Frontal cortex (tissue), 4 donors: ENCODE measurements at places on chromosomes 5 and 9.

- no peak for DNase-seq
Observed at GRCh38 chr9:23571414-23572104, 254.5 kb downstream of the ELAVL2 start.

GRCh38 chr5:37787742-37788141, 52.1 kb downstream of the GDNF start:
- no peak for DNase-seq

DNA sequence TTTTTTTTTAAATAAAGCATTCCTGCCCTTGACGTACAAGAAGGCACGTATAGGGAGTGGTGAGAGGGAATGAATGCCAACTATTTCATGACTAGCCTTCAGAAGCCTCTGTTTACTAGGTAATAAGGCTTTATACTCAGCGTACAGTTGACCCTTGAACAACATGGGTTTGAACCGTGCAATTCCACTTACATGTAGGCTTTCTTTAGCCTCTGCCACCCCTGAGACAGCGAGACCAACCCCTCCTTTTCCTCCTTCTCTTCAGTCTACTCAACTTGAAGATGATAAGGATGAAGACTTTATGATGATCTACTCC, 22.5 kb downstream of the CDC42SE2 start:
- DNase-seq = no peak

DNA sequence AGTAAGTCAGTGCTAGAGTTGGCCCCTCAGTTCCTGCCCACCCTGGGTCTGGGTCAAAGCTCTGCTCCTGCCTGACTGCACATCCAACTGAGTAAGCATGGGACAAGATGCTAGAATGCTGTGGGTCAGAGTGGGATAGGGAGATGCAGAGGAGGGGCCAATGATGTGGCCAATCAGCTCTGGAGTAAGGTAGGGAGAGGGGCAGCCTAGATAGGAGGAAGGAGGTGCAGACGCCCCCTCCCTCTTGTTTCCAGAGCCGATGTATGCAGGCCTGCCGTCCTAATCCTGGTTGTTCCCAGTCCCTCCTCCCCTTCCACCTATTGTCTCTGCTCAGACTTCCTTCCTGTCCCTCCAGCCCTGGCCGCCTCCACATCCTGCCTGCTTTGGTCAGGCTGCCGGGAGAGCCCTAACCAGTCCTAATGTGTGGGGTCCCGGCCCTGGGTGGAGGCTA, 1.3 kb downstream of the ARAP3 start:
- DNase-seq = no peak

- no peak for DNase-seq
Observed at GRCh38 chr9:135752281-135753204, 50.6 kb downstream of the KCNT1 start.

DNA sequence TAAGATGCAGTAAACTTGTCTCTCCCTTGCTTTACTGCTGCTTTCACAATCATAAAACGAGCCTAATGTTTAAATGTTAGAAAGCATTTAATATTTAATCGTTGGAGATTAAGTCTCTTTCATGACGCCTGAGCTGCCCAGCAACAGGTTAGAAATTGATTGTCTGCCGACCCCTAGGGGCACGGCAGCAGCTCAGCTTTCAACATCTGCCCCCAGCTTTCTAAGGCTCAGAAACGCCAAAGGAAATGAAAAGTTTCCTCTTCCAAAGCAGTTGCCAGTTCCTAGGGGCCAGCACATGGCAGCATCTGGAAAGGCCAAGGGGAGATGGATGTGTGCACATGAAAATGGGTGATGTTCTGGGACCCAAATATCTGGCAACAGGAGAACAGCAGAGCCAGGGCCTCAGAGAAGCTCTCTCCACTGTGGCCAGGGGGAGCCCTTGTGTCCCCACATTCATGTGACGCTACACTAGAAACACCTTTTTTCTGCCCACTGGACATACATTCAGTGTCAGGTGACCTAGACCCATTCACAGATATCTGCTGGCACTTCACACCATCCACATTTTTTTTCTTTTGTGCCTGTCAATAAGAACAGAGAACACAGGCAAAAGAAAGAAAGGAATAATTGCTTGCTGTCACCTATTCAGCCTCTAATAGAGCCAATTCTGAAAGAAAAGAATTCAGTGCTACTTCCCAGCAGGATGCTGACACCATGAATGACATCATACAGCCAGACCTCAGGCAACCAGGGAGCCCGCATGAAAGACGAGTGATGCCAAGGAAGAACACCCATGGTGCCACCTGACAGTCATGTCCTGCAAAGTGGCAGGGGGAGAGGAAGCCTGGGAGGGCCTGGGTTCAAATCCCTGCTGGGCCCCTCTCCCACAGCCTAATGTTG, 205.0 kb upstream of the TAS2R1 start:
- no peak for DNase-seq

- no peak for DNase-seq
Observed at GRCh38 chr9:109254317-109254716, 66.5 kb downstream of the EPB41L4B start.

DNA sequence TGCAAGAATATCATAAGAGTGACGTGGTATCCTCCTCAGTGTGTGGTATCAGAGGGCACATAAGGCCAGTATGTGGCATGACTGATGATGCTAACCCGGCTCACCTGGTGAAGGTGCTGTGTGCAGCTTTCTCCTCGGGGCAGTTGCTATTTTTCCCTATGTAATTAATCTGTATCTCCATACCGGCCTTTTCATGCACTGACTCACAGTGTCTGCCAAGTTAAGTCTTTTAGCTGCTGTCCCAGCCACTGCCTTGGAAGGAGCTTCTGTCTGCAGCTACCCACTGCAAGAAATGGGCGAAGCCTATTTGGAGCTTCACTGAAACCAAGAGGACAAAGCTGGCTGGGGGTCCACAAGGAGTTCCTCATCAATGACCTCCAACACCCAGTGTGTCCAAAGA, 46.0 kb downstream of the NXNL2 start:
- DNase-seq = no peak

DNA sequence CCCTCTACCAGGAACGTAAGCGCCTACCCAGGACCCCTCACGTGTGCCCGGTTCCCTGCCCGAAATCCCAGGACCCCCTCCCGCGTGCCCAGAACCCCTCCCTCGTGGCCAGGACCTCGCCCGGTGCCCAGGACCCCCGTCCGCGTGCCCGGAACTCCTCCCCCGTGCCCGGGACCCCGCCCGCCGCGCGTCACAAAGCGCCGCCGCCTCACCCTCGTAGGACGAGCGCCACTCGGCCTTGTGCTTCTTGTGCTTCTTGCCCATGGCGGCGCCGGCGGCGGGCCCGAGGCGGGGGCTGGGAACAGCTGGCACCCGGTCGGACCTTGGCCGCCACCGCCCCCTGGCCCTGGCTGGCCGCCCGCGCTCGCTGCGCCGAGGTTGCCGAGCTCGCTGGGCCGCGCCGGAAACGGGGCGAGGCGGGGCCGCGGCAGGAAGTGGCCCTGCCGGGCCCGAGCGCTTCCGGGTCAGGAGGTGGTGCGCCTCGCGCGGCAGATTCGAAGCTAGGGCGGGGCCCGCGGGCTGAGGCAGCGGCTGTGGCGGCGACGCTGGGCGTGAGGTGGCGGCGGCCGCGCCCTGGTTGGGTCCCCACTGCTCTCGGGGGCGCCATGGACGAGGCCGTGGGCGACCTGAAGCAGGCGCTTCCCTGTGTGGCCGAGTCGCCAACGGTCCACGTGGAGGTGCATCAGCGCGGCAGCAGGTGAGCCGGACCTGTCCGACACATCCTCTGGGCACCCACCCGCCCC, at the start of the genes BRD9 and TRIP13:
Gene BRD9 (minus strand): TSS at position 408 of the 743 bp plus-strand sequence. CDS start 144 bp downstream, at position 264.
Gene TRIP13 (plus strand): TSS at position 491 of the 743 bp plus-strand sequence. CDS start 115 bp downstream, at position 606.
- peak; percentile 100 for DNase-seq

DNA sequence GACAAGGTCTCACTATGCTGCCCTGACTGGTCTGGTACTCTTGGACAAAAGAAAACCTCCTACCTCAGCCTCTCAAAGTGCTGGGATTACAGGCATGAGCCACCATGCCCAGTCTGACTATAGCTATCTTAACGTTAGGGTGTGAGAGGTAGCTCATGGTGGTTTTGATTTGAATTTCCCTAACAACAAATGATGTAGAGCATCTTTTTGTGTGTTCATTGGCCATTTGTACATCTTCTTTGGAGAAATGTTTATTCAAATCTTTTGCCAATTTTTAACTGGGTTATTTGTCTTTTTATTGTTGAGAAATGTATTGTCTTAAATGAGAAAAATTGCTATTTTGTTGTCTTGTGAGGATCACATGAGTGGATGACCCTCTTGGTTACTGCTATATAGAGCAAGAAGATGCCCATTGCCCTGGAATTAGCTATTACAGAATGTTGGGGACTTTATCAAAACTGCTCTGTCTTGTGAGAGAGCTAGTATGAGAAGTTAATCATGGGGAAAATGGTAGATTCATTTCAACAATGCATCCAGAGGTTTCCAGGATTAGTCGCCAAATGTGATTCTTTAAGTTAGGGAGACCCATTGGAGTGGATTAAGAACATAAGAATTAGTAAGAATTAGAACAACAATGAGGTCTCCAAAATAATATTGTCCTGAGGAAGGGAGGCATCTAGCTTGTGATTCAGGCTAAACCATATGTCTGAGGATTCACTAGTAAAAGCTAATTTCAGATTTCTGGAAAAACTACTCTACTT, 124.3 kb upstream of the MOCS2 start:
- DNase-seq = no peak

DNA sequence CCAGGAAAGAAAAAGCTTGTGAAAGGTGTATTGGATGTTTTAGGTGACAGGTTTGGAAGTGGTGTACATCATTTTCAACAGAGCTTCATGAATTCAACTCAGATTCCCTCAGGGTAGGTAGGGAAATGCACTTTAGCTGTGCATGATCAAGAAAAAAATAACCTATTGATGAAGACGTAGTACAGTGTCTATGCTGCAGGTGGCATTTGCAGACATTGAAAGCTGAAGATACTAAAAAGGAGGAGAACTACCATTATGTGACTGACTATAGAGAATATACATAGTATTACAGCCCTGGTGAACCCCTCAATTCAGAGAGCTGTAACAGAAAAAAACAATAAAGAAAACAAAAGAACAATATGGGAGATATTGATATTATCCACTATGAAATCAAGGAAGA, 2344.7 kb upstream of the ACO1 start:
- DNase-seq = no peak

DNA sequence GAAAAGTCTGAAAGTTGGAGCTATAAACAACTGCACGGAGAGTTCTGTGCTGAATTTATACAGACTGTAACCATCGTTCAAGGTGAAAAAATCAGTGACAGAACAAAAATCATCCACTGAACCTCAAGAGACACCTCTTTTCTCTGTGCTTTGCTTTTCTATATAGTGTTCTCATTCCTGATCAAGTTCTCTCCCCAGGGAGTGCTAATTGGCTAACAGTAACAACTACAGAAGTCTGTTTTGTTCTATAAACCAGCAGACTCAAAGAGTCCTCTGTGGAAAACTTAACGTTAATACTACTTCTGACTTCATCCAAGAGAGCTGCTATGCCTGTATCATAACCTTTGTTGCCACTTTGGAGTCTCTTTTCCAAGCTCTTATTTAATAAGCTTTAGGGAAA, 1388.3 kb upstream of the C9orf72 start:
- no peak for DNase-seq

GRCh38 chr9:112194969-112195431, 19.9 kb upstream of the SUSD1 start:
- DNase-seq = no peak

GRCh38 chr5:25579111-25579510, 934.3 kb upstream of the CDH10 start:
- no peak for DNase-seq

DNA sequence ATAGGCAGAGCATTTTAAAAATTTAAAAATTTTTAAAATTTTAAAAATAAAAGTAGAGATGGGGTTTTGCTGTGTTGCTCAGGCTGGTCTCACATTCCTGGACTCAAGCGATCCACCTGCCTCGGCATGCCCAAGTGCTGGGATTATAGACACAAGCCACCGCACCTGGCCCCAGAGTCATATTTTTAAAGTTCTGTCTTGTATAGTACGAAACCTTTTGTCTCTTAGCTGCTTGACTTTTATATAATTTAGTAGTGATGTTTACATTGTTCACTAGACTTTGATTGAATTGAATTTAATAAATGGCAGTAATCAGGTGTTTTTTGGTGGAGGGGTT, 31.0 kb downstream of the LRRTM2 start:
- no peak for DNase-seq

GRCh38 chr5:140005145-140005591, 37.9 kb downstream of the NRG2 start:
- DNase-seq = no peak

DNA sequence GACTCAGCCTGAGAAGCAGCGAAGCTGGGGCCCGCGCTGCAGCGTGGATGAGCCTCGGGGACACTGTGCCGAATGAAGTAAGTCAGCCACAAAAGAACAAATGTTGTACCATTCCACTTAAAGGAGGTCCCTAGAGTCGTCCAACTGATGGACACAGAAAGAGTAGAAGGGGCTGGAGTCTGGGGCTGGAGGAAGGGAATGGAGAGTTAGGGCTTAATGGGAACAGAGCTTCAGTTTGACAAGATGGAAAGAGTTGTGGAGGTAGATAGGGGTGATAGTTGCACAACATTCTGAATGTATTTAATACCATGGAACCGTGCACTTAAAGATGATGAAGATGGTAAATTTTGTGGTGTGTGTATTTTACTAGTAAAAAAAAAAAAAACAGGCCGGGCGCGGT, 119.9 kb downstream of the EHMT1 start:
- no peak for DNase-seq

DNA sequence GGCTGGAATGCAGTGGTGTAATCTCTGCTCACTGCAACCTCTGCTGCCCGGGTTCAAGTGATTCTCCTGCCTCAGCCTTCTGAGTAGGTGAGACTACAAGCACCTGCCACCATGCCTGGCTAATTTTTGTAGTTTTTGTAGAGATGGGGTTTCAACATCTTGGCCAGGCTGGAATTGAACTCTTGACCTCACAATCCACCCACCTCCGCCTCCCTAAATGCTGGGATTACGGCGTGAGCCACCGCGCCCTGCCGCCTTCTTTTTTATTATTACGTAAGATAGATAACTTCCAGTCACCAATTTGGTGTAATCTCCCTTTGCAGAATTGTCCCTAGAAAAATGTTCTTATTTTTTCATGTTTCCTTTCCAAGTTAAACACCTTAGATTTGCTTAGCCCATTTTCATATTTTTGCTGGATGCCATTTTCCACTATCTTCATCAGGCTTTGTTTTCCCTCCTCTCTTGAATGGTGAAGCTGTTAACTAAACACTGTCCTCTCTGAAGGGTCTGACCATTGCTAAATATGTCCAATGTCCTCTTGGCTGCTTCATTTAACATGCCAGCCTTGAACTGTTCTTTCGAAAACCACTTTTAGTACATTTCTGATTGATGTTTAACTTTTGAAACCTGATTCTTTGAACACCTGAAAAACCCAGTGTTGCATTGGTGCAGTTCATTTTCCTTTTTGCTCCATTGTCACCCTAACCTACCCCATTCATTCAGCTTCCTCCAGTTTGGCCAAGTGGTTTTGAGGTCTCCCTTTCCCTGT, 135.1 kb upstream of the PIK3R1 start:
- DNase-seq = no peak

DNA sequence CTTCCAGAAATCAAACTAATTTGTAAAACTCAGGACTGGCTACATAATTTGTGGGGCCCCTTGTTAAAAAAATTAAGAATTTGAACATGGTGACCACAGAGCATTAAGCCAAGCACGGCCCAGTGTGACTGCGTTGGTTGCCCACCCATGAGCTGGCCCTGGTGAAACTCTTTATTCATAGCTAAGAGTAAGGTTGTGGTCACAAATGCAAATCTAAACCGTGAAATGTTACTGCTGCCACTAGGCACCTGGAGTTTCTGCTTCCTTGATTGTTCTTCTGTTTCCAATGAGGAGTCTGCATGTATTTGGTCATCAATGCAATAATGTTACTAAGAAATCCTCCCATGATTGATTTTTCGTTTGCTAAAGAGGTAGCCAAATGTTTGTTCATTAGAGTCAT, 4.2 kb downstream of the GCNT1 start:
- no peak for DNase-seq

- no peak for DNase-seq
Observed at GRCh38 chr9:82797534-82797933, 265.4 kb downstream of the RASEF start.
